ENCODE measurements at places on chromosomes 3 and 15. TPM values are rescaled to one million over a fixed set of nuclear protein-coding genes. Genes with fewer than 3 reads are reported as not detected.

SPINK8 gene
- not detected for total RNA-seq

PARP16 gene
- total RNA-seq: 9.6 TPM

C3orf49 gene
- not detected for total RNA-seq

GAP43 gene
- total RNA-seq: 1.1 TPM

DNA sequence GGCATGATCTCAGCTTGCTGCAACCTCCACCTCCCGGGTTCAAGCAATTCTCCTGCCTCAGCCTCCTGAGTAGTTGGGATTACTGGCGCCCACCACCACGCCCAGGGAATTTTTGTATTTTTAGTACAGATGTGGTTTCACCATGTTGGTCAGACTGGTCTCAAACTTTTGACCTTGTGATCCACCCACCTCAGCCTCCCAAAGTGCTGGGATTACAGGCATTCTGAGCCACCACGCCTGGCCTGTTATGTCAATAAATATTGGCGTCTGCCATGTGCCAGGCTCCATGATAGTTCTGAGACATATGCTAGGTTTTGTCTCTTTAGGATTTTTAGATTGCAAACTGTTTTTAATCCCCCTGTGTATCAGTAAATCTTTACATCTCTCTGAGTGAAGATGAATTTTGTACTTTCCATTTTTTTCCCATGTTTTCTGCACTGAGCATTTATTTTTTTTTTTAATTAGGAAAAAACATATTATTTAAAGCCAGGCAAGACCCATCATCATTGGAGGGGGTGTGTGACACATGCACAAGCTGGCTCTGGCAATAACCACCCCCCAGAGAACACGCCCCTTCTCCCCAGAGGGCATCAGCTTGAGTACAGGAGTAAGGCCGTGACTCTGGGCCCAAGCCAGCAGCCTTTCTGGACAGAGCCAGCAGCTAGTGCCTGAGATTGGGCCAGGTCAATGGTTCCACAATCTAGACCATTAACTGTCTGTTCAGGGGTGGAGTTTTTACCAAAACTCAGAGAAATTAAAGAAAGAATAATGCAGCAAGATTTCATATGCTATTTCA lies 51.0 kb upstream of the ATP1B3 start:
- no peak for DNase-seq

CYP8B1 gene
- not detected for total RNA-seq

DCP1A gene
- 21.3 TPM for total RNA-seq

ISLR2 gene
- 0.38 TPM for total RNA-seq

ARHGEF26 gene
- total RNA-seq: 6.8 TPM

- DNase-seq: no peak
Measured at GRCh38 chr15:88484682-88485331, 17.3 kb downstream of the MRPS11 start.

DNA sequence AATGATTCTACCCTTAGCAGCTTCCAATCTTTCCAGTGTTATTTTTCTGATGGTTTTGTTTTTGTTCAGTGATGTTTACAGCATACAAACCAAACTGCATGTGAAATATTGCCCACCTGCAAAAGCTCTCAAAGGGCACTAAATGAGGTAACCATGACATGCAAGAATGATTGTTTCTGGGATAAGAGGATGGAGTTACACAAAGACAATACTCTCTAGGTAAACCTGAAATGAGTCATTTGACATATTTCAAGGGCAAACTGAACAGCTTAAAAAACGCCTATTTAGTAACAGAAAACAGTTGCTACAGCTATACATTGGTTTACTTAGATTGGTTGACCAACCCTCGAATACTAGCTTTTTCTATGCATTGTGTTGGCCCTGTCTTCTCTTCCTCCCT lies 481.7 kb downstream of the ZPLD1 start:
- DNase-seq: no peak

DNA sequence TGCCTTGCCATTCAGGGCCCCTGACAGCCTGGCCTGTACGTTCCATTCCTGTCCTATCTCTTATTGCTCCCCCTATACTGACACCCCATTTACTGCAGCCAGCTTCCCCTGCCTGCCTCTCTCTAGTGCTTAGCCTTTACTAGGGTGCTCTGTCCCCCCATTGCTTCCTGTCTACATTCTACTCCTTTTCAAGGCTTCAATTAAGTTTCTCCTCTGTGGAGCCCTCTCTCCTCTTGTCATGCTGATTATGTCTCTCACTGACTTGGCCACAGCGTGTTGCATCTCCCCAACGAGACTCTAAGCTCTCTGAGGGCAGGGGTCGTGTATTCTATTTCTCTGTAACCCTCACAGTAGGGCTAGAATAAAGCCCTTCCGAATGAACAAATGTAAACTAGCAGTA lies 185.2 kb downstream of the RPLP1 start:
- DNase-seq: no peak

DNA sequence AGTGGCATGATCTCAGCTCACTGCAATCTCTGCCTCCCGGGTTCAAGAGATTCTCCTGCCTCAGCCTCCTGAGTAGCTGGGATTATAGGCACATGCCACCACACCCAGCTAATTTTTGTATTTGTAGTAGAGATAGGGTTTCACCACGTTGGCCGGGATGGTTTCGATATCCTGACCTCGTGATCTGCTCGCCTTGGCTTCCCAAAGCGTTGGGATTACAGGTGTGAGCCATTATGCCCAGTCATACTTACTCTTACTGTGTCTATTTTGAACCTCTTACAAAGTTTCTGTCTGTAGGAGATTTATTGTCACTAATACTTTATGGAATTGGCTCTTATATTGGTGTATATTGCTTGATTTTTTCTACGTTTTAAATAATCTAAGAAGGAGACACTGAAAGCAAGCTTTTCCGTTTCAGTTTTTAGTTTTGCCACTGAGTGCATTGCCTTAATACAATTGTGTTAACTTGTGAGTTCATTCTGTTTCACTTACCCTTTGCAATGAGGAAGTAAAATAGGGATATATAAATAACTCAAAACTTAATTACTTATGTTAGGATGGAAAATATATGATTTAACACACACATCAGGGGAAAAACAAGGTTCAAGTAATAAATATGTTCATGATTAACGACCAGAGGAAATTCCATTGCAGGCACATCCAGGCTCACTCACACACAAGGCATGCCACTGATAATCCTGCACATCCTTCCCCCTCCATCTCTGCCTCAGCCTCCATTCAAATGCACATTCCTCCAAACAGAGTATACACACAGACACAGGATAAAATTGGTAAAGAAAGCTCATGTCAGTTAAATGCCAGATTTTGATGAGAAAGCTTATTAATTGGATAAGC lies 279.3 kb upstream of the RASGRP1 start:
- no peak for DNase-seq

DNA sequence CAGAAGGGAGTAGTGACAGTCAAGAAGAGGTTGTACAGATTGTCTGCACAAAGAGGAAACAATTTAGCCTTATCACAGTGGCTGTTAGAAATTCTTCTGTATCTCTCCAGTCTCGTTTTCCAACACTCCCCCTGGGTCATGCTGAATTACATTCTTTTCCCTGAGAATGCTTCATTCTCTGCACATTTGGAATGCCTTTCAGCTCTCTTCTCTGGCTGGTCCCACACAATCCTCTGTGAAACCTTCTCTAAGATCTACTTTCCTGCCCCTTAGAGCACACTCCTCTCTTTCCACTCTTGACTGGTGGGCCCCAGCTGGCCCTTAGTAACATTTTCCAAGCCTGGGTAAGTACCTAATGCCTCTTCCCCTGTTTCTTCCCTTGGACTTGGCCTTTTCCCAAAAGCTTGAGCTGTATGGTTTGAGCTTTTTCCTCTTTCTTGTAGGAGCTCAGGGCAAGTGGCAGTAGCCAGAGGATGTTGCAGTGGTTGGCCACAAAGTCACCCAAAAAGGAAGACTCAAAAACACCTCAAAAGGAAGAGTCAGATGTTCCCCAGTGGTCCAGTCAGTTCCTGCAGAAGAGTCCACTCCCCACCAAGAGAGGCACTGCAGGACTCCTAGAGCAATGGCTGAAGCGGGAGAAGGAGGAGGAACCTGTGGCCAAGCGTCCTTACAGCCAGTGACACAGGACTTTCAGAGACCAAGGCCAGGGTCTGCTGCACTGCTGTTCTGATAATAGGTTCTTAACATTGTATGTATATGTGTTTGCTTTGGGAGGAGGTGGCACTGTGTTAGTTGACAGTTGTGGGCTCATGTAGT lies 25.7 kb downstream of the HMCES start:
- DNase-seq: no peak

SLC7A14 gene
- total RNA-seq: 0.29 TPM

DNA sequence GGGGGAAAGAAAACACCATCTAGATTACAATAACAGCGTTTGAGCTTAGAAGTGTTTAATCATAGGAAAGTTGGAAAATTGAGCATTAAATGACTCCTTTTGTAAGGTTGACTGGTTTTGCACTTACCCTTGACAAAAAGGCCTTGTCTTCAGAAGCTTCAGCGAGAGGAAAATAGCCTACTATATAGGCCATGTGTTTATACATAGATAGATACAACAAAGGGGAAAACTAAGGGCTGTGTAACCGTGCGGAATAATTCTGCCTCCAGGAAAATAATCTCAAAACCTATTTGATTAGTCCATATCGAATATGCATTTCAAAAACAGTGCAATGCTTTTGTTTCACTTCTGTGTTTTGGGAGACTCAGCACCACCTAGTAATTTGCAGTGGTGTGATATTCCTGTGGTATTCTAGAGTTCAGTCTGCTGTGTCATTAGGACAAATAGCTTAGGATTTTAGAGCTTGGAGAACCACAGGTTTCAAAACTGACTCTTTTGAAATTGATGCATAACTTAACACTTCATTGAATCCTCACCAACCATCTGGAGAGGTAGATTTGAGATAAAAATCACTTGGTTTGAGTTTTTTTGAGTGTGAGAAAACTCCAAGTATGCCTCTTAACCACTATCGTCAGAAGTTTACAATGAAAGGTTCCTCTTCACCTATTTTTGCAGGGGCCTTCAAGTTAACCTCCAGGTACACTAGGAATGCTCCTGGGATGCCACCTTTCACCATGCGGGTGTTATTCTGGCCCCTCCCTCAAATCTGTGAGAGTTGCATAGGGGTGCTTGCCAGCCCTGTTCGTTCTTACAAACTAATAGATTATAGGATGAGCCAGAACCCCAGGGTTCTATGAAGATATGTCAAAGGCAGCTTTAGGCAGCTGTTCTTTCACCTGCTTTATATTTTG lies 1.9 kb downstream of the ARHGAP31 start:
- no peak for DNase-seq

BTLA gene
- total RNA-seq: 0.51 TPM

DNA sequence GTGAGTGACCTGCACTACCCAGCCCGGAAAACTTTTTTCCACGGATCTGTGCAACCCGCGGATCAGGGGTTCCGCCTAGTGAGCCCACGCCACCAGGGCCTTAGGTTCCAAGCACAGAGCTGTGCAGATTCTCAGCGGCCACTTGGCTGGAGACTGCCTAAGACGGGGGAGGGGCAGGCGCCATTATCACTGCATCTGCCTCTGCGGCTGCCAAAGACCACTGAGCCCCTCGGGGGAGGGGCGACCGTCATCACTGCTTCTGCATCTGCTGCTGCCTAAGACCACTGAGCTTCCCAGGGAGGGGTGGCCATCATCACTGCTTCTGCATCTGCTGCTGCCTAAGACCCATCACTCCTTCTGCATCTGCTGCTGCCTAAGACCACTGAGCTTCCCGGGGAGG lies 460.2 kb downstream of the OCA2 start:
- DNase-seq: no peak

OR5K2 gene
- total RNA-seq: not detected

RBP2 gene
- total RNA-seq: 0.76 TPM

DNA sequence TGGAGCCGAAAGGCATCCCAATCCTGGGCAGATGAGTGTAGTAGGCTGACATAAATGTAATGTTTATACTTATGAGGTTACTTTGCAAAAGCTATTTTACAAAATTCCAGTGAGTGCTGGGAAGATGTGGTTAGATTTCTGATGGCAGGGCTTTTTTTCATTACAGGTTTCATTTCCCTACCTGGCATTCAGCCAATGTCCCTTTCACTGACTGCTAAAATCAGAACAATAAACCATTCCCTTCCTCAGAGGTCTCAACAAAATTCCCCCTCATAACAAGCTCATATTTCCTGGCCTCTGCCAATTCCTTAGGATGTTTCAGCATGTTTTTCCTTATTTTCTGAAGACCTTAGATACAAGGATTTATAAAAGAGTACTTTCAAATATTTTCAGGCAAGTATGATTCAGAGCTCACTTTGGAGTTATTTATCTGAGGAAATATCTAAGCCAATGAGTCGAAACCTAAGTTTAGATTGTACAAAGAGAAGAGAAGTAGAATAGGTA lies 40.9 kb upstream of the CCDC80 start:
- DNase-seq: no peak

- DNase-seq: no peak
Measured at GRCh38 chr3:56145410-56145809, 322.9 kb downstream of the ERC2 start.

DNA sequence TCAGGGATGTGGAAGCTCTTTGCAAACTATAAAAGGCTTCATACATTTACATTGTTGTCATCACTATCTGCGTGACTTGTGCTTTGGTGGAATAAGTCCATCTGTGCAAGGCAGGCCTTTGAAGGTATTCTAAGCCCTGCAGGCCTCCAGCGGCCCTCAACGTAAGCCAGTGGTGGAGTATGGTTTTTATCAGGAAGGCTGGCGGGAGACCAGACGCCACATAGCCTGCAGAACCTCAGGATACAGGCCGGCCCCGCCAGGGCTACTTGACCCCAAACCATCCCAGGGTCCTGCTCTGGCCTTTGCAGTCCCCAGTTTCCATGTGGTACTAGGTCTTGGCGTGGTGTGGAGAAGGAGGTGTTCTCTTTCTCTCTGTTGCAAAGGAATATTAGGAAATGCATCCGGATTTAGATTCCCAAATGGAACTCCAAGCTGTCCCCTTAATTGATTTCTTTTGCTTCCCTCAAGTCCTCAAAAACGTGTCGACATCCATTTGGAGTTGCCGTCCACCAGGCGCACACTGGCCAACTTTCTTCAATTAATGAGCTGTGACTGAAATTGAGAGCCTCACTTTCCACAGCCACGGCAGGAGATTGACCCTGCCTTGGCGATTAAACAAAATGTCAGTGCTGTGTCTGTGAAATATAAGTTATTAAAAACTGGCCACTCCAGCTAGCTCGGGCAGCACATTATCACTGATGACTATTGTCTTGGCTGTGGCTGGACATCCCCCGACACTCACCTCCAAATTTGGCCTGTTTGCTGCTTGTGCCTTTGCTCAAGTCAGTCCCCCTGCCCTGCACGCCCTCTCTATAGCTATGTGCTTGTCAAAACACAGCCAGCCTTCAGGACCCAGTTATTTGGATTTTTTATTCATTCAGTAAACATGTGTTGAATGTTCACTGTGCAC lies 239.8 kb upstream of the TLE3 start:
- no peak for DNase-seq

ANKRD34C gene
- total RNA-seq: 0.06 TPM

GRCh38 chr3:160027541-160028195 lies 39.0 kb downstream of the IL12A start:
- no peak for DNase-seq

- DNase-seq: no peak
Measured at GRCh38 chr15:32733281-32733680, 15.5 kb downstream of the GREM1 start.

ZDHHC23 gene
- total RNA-seq: 31.4 TPM

- DNase-seq: peak; percentile 75
Measured at GRCh38 chr3:14803101-14803980, 15.4 kb upstream of the FGD5 start.

EFHB gene
- not detected for total RNA-seq

All from mucosa of descending colon (tissue), 3 donors.